ENCODE measurements at places on chromosomes 2 and 18.

DNA sequence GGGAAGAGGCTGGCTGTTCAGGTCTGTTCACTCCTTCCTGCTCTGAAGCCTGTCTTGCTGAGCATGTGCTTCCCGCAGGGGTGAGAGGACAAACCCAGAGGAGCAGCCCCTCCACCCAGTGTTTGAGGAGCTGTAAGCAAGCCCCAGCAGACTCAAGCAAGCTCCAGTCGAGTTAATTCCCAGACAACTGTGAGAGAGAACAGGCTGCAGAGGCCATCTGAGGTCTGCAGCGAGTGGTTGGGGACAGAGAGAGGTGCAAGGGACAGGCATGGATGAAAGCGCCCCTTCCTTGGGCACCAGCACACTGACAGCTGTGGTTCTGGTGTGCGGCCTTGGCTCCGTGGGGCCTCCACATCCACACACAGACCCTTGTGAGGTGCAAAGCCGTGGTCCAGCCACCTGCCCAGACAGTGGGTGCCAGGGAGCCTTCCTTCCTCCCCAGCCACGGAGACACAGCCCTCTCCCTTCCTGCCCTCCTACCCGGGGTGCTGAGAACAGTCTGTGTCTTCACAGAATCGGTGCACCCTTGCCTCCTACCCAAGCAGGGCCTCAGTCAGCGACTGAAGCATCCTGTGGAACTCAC lies 36.2 kb downstream of the MAL start:
- DNase-seq, result no peak

DNA sequence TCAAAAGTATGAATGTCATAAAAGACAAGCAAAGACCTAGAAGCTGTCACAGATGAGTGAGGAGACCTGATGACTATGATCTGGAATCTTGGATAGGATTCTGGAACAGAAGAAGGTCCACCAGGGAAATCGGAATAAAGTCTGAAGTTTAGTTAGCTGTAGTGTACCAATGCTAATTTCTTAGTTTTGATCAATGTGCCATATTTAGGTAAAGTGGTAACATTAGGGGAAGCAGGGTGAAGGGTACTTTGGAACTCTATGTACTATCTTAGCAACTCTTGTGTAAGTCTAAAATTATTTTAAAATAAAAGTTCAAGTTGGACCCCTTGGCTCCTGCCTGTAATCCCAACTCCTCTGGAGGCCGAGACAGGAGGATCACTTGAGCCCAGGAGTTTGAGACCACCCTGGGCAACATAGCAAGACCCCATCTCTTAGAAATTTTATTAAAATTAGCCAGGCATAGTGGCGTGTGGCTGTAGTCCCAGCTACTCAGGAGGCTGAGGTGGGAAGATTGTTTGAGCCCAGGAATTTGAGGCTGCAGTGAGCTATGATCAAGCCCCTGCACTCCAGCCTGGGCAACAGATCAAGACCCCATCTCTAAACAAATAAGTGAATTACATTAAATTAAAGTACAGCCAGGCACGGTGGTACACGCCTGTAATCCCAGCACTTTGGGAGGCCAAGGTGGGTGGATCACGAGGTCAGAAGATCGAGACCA lies 35.9 kb upstream of the EFHD1 start:
- DNase-seq, result no peak

DNA sequence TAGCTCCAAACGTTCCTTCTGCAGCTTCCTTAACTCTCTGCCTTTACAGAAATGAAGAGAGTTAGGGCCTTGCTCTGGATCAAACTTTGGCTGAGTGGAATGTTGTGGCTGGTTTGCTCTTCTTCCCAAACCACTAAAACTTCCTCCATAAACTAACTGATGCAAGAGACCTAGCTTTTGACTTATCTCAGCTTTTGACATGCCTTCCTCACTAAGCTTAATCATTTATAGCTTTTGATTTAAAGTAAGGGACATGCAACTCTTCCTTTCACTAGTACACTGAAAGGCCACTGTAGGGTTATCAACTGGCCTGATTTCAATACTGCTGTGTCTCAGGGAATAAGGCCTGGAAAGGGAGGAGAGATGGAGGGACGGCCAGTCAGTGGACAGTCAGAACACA lies 8.3 kb downstream of the PXDN start:
- DNase-seq, result no peak

DNA sequence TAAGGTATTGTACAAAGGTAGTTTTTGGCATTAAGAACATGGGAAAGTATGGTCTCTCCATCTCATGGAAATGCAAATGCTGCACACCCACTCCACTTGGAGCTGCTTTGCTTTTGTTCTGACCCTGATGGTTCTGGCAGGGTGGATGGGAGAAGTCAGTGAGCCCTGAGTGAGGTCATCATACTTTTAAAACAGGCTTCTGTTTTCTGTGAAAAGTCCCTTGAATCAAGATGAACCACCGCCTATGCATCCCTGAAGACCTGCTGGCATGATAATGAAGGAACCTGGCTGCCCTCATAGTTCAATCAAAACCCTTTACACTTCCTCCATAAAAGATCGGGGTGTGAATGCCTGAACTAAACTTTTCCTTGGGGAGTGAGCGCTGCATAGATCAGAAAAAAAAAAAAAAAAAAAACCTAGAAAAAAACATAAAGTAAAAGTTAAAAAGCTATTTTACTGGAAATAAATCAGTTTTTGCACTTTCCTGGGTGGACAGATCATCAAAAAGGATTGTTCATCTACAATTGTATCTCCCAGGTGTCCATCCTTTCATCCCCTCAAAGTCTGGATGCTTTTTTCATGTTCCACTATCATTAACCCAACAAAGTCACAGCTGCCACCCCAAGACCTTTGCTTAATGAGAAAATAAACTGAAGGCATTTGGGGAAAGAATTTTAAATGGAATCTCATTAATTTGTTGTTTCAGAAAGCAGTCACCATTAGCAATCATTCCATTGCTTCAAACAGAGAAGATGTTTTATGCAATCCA lies 728.1 kb upstream of the DDX18 start:
- no peak for DNase-seq

DNA sequence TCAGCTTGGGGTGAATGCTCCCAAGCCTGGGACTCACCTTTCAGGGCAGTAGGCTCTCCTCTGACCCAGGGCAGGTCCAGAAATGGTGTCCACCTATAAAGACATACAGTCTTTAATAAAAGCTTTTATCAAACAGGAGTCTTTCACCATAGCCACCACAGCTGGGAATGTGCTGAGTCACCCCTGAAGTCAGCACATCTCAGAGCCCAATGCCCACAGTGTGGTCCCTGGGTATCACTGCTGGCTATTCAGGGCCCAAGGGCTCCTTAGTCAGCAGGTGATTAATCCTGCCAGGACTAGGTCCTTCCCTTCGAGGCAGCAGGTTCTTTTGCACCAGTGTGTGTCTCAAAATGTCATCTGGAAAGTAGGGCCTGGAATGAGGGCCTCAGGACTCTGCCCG lies 181.9 kb downstream of the MEMO1 start:
- DNase-seq, result no peak
